ENCODE measurements at places on chromosomes 12 and 14.
A peak's percentile ranks its signal among the peaks of the same experiment; 100 is the strongest.

GRCh38 chr12:38825006-38825405 lies 80.4 kb downstream of the CPNE8 start:
- DNase-seq, result no peak

DNA sequence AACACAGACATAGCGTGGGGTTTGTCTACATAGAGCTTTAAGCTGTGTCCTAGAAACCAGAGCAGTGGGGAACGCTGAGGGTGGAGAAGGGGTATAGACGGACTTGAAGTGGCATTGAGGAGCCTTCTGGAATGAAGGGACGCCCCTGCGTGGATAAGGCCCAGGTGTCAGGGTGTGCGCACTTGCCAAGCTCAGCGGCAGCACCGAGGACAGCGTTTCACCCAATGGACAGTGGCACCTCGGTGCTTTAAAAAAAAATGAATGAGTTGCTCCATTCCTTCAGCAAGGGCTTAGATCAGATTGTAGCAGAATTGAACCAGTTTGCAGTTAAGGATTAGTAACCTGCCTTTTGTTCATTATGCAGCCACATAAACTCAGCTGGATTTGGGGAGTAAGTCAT lies 33.6 kb upstream of the MMP17 start:
- DNase-seq, result no peak

GRCh38 chr12:24625103-24625502 lies 323.8 kb downstream of the BCAT1 start:
- DNase-seq, result no peak

GRCh38 chr14:38856798-38857197 lies 246.2 kb downstream of the SEC23A start:
- DNase-seq, result no peak

DNA sequence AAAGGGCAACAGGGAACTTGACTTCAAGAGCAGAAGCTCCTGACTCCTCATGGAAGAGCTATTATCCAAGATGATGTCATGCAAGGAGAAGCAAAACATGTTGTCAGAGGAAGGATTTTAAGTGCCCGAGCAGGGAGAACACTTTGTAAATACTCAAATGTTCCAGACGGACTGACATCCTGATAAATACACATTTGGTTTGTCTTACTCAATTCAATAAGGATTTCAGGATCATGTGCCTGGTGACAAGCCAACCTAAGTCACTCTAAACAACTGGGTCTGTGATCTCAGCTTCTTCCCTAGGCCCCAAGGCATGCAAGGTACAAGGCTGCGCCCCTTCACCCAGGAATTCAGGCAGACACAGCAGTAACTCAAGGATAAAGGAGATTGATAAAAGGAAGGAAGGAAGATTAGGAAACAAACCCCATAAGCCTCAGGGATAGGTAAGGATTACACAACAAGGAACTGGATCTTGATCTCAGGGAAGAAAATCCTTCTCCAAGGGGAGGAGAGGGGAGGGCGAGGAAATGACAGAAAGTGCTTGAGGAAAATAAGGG lies 26.8 kb upstream of the CEBPE start:
- DNase-seq, result no peak

DNA sequence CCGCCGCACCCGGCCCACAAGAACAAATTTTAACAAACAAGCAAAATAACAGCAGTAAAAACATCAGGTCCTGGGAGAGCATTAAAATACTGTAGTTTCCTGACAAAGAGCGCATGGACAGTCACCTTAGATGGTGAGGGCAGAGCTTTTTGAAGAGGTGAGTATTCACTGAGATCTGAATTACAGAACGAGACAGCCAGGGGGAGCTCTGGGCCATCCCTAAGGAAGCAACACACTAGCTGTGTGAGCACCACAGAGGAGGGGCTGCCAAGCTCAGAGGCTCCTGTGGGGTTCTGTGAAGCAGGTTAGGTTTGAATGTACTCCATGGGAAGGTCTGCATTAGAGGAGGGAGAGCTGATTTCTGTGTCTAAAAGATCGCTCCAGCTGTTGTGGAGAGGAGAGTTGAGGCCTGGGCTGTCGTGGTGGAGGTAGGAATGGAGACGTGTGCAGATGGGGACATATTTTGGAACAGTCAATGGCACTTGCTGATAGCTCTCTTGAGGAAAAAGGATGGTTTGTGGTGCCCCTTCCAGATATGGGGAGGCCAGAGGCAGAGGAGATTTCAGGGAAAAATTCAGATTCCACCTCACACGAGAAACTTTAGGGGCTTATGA lies 72.9 kb downstream of the TRAFD1 start:
- DNase-seq, result no peak

- no peak for DNase-seq
Measured at GRCh38 chr12:6039894-6040601, 84.4 kb downstream of the VWF start.

DNA sequence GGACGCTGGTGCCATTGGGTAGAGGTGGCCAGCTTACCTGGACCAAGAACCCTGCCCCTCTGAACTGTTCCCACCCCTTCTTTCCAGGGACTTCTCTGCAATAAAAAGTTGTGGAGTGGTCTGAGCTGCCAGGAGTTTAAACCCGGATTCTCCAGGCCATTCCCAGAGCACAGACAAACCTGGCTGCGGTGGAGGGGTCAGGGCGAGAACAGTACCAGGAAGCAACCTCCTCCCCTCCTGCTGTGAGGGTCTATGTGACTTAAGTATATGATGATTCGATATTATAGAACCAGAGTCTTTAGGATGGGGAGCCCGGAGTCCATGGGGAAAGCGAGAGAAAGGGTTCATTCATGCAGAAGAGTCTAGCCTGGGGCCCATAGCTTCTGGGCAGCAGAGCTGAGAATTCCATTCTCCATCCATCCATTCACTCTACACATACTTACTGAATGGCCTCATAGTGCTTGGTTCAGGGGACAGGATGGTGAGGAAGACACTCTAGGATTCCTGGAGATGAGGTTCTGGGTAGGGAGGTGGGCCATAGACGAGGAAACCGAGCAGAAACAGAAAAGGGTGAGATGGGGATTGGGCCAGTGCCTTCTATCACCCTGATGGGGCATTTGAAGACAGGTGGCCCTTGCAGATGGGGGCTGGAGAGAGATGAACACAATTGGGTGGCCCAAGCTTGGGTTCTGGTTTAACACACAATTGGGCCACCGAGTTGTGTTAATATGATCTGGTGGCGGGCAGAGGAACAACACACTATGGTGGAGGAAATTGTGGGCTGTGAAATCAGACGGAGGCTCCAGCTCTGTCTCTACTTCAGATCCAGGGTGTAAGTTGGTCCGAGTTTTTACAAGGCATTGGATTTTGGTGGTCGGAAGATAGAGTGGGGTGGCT lies 5.2 kb downstream of the KRT86 start:
- DNase-seq, result peak; percentile 10

DNA sequence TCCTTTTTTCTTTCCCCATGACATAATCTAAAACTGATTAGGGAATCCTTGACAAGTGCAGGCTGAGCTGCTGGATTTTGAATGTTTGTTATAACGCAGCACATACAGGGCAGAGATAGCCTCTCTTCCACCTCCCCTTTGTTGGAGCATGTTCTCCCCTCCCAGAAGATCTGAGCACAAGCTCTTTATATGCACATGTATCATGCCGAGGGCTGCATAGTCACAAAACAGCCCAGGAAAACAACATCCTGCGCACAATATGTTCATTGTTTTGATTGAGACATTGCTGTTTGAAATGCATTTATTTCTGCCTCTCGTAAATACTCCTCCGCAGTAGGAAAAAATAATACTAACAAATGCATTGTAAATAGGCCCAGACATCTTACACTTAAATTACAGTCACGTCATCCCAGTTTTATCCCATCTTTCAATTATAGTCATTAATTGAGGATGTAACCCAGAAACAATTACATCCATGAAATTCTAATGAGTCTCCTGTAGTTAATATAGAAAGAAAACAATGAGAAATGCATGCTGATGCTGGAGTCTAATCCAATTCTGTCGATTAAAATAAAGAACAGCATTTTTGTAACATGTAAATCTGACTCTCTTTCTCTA lies 401.8 kb downstream of the BTG1 start:
- DNase-seq, result no peak

DNA sequence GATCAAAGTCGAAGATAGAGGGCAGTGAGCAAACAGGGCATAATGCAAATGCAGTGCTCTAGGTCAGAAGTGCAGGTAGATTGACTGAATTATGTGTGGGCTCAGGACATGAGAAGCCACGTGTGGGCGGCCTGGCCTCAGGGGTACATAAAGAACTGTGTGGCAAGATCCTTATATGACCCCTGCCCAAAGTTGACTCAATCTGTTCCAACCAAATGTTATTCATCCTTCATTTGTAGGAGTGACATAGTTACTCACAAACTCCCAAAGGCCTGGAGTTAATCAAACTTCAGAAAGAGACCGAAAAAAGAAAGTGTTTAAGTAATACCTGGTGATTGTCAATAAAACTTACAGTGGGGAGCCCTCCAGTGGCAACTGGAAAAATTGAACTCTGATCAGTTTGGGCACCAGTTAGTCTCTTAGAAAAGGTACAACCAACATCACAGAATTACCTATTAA lies 150.4 kb upstream of the FAR2 start:
- no peak for DNase-seq

GRCh38 chr14:64817631-64818030 lies 62.1 kb downstream of the SPTB start:
- DNase-seq, result no peak

DNA sequence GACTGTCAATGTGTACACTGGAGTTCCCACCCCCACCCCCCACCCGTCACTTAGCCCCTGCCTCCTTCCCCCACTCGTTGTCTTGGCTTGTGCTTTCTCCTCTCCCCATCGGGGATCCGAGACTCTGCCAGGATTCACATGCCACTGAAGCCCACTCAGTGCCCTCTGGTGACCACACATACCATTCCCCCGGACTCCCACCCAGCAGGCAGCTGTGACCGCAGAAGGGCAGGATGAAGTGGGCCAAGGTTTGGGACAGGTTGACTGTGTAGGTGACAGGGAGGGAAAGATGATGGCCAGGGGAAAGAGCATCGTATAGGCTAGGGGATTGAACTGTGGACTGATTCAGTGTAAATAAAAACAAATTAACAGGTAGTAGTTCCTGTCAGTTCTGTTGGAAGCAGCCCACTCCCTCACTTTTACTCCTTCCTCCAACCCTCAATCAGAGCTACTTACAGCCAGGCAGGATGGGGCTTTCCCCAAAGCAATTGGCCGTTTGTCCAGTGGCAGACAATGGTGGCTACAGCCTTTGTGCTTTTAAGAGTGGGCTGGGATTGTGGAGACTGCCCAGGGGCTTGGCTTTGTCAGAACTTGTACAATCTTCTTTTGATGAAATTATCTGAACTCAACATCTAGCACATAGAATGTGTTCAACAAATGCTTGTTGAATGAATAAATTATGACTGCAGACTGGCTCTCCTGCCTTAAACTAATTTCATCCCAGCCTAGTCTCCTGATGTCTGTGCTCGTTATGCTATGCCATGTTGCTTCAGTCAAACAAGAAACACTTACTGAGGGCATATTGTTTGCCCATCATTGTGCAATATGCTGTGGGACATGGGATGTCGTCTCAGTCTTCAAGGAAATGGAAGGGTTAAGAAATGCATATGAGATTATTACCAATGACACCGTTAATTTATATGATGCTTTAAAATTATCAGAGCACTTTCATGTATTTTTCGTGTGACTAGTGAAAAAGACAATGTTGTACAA lies 30.2 kb downstream of the TTC9 start:
- DNase-seq, result no peak

DNA sequence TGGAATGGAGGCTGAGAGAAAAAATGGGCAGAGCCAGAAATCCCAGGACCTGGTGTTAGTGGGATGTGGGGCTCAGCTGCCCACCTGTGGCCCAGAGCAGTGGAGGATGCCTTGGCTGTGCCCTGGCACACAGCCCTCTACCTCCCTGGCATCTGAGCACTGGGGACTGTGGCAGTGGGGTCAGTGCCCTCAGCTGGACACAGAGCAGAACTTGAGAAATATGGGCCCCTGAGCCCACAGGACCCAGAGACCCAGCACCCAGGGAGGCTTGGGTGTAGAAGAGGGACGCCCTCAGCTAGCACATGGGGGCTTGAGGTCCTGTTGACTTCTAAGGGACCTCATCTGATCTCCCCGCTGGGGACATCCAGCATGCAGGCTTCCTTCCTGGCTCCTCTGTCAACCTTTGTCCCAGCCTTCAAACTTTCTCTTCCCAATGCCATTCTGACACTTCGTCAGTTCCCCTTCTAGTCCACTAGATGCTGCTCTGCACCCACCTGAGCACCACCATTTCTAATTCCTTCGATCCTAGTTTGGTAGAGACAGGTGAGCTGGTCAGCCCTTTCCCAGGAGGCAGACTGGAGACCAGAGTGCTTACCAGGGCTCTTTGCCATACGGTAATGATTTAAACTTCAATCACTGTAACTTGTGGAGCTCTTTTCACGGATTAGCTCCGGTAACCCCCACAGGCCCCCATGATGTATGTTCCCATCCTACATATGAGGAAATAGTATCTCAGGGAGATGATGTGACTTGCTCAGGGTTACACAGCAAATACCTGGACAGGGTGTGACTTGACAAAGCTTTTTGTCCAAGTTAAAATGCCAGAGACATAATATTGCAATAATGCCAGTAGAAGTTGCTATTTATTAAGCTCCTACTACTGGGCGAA lies 143.7 kb downstream of the ASCL4 start:
- no peak for DNase-seq

DNA sequence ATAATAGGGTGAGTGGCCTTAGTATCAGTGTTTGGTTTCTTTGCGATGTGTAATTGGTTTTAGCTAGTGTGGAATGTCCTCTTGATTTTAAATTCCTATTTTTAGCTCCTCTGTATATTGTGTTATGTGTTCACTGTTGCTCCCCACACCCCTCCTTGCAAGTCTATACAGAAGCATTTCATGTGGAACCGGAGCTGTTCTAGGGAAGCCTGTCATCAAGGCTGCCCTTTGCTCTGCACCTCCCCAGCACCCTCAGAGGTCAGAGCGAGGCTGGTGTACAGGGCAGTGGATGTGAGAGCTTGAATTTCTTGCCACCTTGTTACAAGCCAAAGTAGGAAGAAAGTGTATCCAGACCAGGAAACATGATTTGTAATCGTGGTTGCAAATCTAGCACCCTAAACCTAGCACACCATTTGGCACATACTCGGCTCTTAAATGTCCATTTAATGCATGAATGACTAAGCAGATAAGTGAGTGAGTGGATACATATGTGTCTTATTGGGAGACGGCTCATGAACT lies 376.8 kb downstream of the RGS6 start:
- DNase-seq, result no peak
